ENCODE measurements at places on chromosomes 5 and 9. TPM values are rescaled to one million over a fixed set of nuclear protein-coding genes. Genes with fewer than 3 reads are reported as not detected.

Gene LCN2
- total RNA-seq: not detected

Gene ANXA2R
- total RNA-seq: 42.0 TPM

Gene TMEM161B
- 39.7 TPM for total RNA-seq

Gene RASEF
- not detected for total RNA-seq

Gene IL3
- 1.3 TPM for total RNA-seq

Gene TSSK1B
- total RNA-seq: not detected

Gene MEIKIN
- total RNA-seq: 0.74 TPM

Gene EQTN
- not detected for total RNA-seq

Gene DBH
- total RNA-seq: 0.10 TPM

Gene IFNA13
- not detected for total RNA-seq

Gene ELOVL7
- not detected for total RNA-seq

Gene SOX30
- total RNA-seq: not detected

Gene DND1
- total RNA-seq: 4.5 TPM

Gene ASTN2
- total RNA-seq: 2.8 TPM

Gene CSF1R
- 7.5 TPM for total RNA-seq

Data from naive thymus-derived CD4-positive, alpha-beta T cell (primary cell).